ENCODE measurements at places on chromosomes 11 and 22.
A peak's percentile ranks its signal among the peaks of the same experiment; 100 is the strongest.

DNA sequence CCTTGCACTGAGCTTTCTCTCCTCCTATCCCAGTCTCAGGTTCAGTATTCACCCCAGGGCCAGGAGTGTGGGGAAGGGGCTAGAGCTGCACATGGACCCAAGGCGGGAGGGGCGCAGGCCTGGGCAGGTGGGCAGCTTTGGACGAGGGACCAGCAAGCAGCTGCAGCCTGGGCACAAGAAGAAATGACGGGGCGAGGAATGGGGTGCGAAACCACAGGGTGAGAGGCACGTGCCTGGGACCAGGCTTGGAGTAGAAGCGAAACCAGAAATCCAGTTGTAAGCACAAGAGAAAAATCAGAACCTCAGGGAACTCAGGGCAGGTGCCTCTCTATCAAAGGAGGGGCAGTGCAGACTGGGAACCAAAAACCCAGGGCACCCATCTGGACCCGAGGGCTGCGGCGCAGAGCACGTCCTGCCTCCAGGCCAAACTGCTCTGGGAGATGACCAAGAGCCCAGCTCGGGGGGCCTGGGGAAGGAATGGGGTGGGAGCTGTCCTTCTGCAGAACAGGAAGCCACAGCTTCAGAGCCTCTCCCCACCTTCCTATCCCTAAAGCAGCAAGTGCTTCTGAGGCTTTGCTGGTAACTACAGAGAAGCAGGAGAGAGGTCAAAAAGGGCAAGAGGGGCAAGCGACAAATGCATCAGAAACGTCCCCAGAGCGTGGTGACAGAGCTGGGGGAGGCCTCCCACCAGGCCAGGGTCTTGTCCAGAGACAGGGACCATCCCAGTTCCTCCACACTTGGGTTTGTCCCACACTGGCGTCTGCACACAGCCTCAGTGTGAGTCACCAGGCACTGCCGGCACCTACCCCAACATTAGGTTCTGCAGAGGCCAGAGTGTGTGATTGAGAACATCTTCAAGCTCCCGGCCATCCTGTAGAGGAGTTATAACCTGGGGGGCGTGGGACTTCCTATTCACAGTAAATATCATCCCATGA, 18.3 kb upstream of the TMPRSS4 start:
- no peak for DNase-seq

GRCh38 chr11:97620007-97620406, 1230.2 kb downstream of the JRKL start:
- no peak for DNase-seq

DNA sequence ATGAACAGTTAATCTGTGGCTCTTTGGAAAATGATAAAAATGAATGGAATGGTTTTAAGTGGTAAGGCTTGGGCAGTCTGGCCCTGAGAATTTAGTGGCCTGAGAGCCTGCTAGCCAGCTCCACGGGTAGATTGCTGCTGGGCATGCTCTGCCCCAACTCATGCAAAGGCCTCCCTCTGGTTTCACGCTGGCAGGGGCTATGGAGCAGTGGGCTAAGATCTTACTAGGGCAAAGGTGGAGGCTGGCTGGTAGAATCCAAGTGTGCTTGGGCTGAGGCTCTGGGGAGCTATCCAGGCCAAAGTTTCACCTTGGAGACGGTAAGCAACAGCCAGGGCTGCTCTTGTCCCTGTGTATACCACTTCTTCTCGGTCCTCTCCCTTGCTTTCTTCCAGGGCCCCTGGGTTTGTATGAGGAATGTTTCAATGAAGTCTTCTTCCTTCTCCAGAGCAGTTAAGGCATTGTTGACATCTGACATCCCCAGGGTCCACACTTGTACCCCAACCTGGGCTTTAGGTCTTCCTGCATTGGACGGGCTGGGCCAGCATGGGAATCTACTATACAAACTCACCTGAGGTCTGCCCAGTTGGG, 27.4 kb downstream of the UBE2L3 start:
- DNase-seq, result no peak

- DNase-seq, result no peak
Measured at GRCh38 chr11:79428406-79428805, 12.4 kb downstream of the TENM4 start.

DNA sequence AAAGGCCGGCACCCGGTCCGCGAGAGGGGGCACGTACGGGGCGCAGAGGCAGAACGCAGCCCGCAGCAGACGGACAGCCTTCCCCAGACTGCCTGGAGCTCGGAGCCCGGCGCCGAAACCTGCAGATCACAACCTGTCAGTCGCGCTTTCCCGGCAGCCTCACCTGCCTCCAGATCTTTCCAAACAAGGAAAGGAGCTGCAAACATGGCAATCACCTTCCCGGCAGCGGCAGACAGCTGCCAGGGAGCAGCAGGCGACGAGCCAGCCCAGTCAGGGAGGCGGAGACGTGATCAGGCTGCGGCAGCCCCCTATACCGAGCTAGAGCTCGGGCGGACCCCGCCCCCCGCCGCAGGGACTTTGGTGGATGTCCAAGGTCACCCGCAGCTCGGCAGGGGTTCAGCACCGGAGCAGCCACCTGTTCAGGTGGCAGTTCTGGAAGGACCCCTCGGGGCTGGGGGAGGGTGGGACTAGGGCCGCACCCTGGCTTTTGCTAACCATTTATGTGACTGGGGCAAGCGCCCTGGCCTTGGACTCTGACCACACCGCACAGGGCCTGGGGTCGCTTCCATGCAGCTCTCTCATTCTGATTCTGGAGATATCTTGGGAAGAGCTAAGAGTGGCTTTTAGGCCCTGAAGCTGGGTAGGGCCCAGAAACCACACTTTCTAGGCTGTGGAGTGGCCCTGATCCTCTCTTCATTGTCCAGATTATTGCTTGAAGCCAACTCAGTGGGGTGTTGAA, 143.8 kb downstream of the NECTIN1 start:
- DNase-seq, result no peak

DNA sequence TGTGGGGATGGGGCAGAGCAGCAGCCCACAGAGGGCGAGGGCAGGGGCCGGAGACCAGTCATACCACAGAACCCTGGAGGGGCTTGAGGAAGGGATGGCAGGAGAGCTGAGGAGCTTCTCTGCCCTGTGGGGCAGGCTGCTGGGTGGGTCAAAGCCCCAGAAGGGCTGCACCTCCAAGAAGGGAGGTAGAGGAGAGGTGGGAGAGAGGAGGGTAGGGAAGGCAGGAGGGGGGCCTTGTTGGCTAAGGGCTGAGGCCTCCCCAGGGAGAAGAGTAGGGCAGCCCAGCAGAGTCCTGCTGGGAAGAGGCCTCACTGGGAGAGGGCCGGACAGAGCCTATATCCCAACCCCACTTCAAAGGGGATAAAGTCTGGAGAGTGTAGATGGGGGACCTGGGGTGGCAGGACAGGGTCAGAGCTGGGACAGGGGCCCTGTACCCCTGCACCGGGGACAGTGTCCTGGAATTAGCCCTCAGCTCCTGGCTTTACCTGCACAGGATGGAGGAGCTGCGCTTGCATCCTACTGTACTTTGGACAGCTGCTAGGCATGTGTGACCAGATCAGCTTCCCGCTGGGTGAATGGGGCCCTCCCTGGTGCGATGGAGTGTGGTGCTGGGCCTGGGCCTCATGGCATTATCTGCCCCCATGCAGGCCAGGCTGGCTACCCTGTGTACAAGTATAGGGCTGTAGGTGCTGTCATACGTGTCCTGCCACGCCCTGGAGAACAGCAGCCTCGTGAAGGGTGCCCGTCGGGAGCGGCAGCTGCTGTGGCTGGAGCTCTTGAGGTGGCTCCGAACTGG, 7.3 kb downstream of the DGCR6L start:
- no peak for DNase-seq

GRCh38 chr22:43723816-43724215, 88.3 kb downstream of the EFCAB6 start:
- DNase-seq, result no peak

DNA sequence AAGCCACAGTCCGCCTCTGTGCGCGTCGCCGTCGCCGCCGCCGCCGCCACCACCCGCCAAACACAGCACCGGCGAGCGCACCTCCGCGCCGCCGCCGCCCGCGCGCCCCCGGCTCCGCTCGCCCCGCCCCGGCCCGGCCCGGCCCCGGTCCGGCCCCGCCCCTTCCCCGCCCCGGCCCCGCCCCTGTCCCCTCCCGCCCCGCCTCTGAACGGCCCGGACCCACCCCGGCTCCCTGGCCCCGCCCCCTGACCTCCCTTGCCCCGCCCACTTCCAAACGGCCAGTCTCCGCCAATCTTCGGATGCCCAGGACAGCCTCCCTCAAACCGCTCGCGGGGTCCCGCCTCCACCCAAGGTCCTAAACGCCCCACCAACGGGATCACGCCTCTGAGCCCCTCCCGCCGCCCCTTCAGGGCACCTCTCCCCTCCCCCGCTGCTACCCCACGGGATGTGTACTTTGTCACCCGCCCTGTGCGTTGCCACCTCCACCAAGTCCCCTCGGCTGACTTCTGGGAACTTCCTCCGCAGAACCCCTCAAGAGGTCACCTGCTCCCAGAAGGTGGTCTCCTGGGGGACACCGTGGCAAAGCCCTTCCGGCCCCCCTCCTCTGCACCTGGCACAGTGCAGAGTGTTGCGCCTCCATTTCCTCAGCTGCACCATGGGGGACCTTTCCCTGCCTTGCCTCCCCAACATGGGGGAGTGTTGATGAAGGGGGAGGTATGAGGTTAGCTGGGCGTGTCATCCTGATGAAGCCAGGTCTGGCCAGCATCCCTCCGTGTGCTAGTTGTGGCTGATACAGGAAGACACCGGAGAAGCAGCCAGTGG, at the start of gene KIAA0930:
Gene KIAA0930 (minus strand): TSS at position 85 of the 822 bp plus-strand sequence. CDS start 191 bp downstream, outside the sequence.
- DNase-seq, result peak; percentile 86

DNA sequence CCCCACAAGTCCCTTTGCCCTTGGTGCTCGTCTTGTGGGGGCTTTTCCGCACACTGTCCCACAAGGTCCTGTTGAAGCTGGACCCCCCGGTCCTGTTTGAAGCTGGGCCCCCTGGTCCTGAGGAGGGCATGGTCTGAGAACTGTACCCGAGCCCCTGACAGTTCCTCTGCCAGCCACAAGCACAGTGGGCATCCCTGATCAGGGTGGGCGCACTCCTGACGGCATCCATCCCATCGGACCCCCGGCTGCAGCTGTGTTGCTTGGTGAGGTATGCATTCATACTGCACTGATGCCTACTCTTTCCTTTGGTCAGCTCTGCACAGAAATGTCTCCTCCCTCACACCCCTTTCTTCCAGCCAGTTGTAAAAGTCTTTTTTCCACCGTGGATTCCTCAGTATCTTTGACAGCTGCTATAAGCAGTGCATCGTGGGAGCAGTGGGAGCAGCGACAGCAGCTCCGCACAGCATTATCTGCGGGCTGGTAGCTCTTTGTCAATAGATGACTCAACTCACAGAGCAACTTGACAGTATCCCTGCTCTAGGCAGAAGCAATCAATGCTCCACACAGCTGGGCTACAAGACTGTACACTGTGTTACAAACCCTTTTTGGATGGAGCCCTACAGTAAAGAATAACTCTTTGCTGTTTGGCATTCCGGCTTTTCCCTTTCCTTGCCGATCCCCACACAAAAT, 1030.8 kb upstream of the CCDC90B start:
- no peak for DNase-seq

DNA sequence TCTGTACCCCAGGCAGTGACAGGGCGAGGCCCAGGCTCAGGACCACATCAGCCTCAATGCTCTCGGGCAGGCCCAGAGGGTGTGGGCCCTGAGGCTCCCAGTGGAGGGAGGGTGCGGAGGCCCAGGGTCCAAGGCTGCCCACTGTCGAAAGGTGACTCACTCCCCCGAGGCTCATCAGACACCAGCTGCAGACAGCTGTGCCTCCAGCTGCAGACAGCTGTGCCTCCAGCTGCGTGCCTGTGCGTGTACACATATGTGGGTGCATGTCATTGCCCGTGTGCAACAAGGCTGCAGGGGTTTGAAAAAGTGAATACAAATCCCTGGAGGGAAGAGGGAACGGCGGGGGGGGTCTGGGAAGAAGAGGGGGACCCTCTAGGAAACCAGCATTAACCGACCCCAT, 134.3 kb downstream of the BRD1 start:
- DNase-seq, result no peak

GRCh38 chr11:42524534-42525227, 787.1 kb upstream of the API5 start:
- DNase-seq, result no peak

GRCh38 chr11:125036933-125037332, 26.2 kb upstream of the SLC37A2 start:
- DNase-seq, result no peak

- no peak for DNase-seq
Measured at GRCh38 chr11:84740050-84740449, 887.1 kb downstream of the DLG2 start.

GRCh38 chr22:50545522-50546325, at the start of gene KLHDC7B:
KLHDC7B (plus strand) TSS chr22:50545899; CDS start chr22:50546244, 345 bp downstream.
- DNase-seq, result peak; percentile 37
